ENCODE measurements at places on chromosomes 5 and 9.
A peak's percentile ranks its signal among the peaks of the same experiment; 100 is the strongest.

- no peak for DNase-seq
Observed at GRCh38 chr9:129235041-129235930, 57.2 kb upstream of the IER5L start.

GRCh38 chr5:124519396-124519795 is 227.0 kb downstream of the ZNF608 start:
- DNase-seq = no peak

DNA sequence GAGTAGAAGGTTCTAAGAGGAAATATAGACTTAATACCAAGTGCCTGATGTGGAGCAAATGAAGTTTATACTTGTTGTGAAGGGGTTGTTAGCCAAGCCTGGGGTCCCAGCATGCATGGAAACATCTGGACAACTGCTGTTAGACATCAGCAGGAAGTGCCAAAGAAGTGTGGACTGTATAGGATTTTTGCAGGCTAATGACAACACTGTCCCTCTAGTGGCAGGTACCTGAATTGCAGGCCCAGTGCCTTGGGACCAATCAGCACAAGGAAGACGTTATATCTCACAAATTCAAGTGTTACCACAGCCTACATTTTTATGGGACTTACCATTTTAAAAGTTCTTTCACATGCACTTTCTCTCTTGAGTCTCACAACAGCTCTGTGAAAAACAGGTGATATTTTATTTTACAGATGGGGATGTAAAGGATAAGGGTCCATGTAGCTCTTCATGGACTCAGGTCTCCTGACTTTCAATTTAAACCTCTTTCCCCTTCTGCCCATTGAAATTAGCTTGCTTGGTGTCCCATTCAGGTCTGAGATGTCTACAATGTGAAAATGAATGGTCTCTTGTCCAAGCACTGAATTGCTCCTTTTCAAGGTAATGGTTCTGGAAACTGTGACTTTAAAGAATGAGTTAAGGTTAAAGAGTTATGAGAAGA is 89.0 kb upstream of the MAP1B start:
- DNase-seq = peak; percentile 73

GRCh38 chr9:38362852-38363588 is 29.5 kb upstream of the ALDH1B1 start:
- DNase-seq = no peak

DNA sequence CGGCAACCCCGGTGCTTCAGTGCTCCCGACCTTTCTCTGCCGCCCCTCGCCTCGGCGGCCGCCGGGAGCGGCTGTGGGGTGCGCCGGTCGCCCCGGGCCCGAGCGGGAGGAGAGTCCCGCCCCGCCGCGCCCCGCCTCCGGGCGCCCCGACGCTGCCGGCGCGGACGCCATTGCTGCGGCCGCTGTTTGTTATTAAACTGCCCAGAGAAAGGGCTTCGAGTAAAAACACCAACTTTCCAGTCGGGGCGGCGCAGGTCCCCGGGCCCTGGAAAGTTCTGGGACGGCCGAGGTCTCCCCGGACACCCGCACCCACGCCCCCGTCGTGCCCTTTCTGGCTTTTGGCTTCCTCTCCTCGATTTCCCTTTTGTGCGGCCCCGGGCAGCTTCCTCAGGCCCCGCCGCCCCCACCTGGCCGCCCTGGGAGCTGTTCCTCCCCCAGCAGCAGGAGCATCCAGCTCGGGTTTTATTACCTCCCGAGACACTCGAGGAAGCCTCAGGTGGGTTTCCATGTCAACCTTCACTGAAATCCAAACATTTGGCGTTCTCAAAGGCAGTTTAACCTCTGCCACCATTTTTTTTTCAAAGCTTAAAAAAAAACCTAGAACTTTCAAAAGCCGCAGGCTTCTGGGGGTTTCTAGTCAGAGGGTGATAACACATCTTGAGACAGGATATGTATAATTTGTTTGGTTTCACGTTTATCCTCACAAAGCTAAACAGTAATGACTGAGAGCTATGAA is 334.4 kb downstream of the CWC27 start:
- DNase-seq = peak; percentile 76

GRCh38 chr9:18890372-18890771 is 142.6 kb downstream of the SAXO1 start:
- no peak for DNase-seq
